ENCODE measurements at places on chromosomes 16 and 17. TPM values are rescaled to one million over a fixed set of nuclear protein-coding genes. Genes with fewer than 3 reads are reported as not detected.

Gene SPATA22
- polyA plus RNA-seq: 0.23 TPM

- peak; percentile 29 for DNase-seq
Observed at GRCh38 chr17:48244121-48244711, 136.7 kb downstream of the SNX11 start.

GRCh38 chr16:1014771-1015495, 33.4 kb downstream of the SOX8 start:
- DNase-seq: no peak

GRCh38 chr17:29764217-29764616, 141.5 kb upstream of the CORO6 start:
- no peak for DNase-seq

GRCh38 chr16:30893417-30893743, 497 bp downstream of the BCL7C start:
- no peak for DNase-seq

Measured in IMR-90 (cell line).